Thoracic aorta (tissue), 2 donors: ENCODE measurements at places on chromosomes 11 and 22. TPM values are rescaled to one million over a fixed set of nuclear protein-coding genes. Genes with fewer than 3 reads are reported as not detected.

The MUC2 gene
- total RNA-seq: not detected

The ANO1 gene
- total RNA-seq: 161 TPM

The CCDC73 gene
- not detected for total RNA-seq

The CNGA4 gene
- total RNA-seq: not detected

The P2RY6 gene
- 7.7 TPM for total RNA-seq

The UBQLN3 gene
- total RNA-seq: 0.63 TPM

The LIPT2 gene
- total RNA-seq: 12.9 TPM

The BTG4 gene
- not detected for total RNA-seq

The KCNA4 gene
- not detected for total RNA-seq

The POU2AF3 gene
- total RNA-seq: not detected

The CADM1 gene
- 1.4 TPM for total RNA-seq

The TECTA gene
- 0.41 TPM for total RNA-seq

The WNT11 gene
- 12.0 TPM for total RNA-seq

The MOV10L1 gene
- total RNA-seq: 4.6 TPM

The TSSC4 gene
- 57.9 TPM for total RNA-seq

The MUC5B gene
- not detected for total RNA-seq

The GPHA2 gene
- total RNA-seq: not detected

The TMEM45B gene
- not detected for total RNA-seq

The GPR83 gene
- total RNA-seq: not detected
